NCI-H1930 (cell line): ENCODE measurements at places on chromosomes 5 and 9.
A peak's percentile ranks its signal among the peaks of the same experiment; 100 is the strongest.

GRCh38 chr5:145531038-145531734, 304.0 kb downstream of the PRELID2 start:
- no peak for DNase-seq

DNA sequence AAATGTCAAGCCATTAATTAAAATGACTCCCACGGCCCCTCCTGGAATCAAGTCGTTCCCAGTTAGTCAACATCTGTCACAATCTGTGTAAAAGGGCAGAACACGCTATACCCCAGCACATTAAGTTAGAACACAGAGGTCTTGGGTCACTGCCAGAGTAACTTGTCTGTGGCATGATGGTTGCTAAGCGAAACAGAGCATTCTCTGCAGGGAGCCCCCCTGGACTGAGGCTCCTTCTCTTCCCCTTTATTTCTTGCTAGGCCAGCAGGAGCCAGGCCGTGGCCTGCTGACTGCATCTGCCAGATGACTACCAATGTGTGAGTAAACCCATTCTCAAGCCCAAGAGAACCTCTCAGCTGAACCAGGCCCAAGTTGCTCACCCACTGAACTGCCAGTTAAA, 51.9 kb upstream of the ZBED3 start:
- no peak for DNase-seq

DNA sequence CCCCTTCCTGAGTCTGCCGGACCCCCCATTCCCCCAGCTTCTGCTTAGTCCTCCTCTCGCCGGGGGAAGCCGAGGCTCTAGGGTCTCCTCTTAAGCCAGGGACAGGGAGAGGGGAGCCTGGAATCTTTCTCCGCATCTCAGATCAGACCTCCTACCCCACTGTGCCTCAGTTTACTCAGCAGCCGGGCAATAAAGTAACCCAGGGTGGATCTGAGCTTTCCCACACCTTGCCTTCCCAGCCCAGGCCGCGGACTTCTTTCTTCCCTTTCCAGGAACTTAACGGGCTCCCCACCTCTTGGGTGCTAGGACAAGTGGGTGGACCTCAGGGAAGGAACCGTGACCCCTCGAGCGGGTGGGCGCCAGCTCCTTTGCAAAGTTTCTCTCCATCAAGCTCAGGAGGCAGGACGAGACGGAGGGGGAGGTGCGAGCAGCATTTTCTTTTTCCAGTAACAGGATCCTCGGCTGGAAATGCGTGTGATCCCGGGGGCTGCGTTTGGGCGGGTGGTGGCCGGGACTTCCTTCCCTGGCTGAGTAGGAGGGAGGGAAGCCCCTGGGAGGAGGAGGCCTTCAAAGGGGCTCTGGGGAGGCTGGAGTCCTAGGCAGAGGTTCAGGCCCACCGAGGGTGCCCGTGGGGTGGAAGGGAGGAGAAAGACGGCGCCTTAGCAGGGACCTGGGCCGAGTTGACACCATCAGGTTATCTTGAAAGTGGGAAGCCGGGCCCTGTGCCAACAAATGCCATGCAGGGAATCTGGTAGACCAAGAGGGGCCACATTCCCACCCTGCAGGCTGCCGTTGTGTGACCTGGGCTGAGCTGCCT, 795 bp downstream of the DAB2IP start:
- no peak for DNase-seq

DNA sequence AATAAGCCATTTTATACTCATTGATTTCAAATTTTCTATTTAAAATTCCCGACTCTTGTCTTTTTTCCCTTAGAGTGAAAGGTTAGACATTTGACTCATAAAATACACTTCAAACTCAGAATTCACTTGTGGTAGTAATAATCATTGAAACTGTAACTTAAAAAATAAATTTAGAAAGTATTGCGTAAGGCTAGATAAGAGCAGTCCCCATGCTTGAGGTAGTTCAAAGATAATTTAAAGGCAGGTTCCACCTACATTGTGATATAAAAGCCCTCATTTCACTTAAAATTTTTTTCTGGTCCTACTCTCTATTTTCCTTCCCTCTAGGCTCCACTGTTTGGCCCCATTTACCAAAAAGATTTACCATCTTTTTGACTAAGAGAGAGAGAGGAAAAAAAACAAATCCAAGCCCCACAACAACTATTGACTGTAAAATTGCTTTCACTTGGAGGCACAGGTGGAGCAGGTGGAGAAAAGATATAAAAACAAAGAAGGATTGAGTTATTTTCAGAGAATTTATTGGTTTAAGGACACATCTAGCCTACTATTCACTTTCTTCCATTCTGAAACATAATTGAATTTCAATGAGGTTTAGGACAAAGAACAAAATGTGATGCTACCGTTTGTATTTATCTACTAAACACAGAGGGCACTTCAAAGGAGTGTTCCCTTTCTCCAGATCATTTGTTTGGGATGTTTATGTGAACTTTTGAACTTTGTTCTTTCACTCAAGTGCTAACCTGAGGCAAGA, 61.0 kb downstream of the FBXO4 start:
- peak; percentile 93 for DNase-seq

DNA sequence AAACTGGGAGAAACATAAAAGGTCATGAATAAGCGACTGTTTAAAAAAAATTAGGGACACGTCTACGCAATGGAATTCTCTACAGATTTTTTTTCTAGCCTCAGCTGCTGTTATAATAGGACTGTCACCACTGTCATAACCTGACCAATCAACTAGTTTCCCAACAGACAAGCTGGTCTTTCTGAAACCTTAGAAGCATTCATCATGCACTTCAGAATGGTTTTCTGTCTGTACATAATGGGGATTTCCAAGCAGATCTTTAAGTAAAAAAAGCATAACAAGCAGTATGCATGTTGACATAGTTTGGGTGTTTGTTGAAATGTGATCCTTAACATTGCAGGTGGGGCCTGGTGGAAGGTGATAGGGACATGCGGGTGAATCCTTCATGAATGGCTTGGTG, 58.3 kb upstream of the SEMA6A start:
- no peak for DNase-seq

DNA sequence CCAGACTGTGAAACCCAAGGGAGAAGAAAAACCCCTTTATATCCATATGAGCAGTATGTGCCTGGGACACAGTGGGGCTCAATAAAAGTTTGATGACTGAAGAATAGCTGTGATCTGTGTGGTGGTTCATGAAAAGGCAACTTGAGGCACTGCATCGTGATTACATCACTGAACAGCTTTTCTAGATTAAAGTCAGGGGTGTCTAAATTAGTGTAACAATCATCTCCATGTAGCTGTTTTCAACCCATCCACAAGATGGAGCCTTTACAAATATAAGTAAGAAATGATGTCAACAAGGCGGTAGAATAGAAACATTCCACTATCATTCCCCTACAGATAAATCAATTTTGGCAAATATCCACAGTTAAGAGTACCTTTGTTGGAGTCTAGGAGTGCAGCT, 55.5 kb downstream of the PRRC1 start:
- DNase-seq: no peak

GRCh38 chr9:92402360-92402759, 2.0 kb downstream of the OGN start:
- no peak for DNase-seq

GRCh38 chr5:76601470-76601869, 21.7 kb downstream of the F2RL2 start:
- peak; percentile 19 for DNase-seq

DNA sequence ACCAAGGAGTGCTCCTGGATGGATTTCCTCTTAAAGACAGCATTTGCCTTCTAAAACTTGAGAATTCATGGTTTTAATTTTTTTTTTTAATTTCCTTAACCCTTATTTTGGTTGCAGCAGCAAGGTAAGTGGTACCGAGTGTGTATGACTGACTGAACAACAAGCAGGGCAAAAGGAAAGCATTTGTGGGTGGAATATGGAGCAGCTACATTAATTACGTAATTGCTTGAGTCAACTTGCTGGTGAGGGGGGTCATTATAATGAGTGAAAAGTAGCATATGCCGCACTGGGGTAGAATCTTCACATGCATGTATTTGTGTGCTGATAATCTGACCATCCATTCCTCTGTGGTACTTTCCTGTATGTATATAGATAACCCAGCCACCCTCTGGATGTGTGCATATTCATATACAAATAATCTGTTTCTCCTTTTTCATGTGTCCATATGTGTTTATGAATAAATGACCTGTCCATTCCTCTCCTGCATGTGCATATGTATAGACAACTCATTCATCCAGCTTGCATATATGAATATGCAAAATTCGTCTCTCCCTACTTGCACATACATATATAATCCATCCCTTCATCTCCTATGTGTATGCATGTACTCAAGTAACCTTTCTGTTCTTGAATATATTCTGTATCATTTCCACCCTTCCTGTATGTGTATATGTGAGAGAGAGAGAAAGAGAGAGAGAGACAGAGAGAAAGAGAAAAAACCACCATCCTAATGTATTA, 147.5 kb upstream of the RUSC2 start:
- DNase-seq: no peak

DNA sequence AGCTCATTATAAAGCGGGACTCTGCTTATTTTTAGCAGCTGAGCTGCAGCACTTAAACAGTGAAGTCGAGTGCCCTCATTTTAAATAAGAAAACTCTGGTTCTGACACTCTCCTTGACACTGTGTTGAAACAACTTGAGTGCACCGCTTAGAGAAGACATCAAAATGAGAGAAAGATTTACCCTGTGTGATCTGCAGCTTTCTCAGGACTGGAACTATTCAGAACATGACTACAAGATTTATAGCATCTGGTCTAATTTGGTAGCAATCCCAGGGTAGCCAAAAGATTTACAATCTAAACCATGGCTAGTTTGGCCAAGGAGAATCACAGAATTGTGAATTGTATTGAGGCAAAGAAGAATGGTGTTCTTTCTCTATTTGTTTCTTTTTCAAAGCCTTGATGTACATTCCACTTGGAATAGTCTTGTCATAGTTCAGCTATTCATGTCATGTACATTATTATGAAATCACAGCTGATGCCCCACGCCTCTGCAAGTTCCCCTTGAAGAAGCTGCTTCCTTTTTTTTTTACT, 38.7 kb downstream of the PLEKHG4B start:
- no peak for DNase-seq

GRCh38 chr9:16830806-16831205, 39.7 kb downstream of the BNC2 start:
- no peak for DNase-seq

DNA sequence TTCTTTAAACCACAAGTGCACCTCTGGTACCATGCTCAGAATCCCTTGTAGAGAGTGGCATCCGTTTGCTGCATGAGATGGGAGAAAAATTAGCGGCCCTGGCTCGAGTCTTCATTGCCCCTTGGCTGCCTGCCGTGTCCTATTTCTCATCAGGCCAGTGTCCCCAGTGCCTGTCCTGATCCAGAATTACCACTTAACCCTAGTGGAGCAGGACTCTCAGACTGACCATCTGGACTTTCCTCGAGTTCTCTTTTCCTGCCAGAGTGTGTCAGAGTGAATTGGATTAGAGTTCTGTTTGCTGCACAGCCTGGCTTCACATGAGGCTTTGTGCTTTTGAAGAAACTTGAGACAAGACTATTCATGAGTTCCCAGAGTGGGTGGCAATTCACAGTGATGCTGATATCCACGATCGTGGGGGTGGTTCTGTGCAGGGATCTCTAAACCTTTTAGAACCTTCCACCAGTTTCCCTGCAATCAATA, 92.6 kb downstream of the C9orf152 start:
- DNase-seq: no peak

DNA sequence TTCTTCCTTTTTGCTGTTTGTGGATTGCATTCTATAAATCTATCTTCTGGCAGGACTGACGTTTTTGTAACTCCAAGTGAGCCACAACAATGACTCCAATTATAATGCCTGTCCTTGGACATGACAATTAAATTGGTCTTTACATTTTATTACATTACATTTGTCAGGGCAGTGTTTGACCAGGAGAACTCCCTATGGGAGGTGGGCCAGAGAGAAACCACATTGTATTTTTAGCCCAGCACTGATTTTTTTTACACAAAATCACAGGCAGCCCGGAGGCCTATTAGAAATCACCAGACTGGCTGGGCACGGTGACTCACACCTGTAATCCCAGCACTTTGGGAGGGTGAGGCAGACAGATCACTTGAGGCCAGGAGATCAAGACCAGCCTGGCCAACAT, 99.1 kb upstream of the SMC5 start:
- no peak for DNase-seq

- no peak for DNase-seq
Measured at GRCh38 chr5:74141053-74141452, 499.5 kb downstream of the ENC1 start.

DNA sequence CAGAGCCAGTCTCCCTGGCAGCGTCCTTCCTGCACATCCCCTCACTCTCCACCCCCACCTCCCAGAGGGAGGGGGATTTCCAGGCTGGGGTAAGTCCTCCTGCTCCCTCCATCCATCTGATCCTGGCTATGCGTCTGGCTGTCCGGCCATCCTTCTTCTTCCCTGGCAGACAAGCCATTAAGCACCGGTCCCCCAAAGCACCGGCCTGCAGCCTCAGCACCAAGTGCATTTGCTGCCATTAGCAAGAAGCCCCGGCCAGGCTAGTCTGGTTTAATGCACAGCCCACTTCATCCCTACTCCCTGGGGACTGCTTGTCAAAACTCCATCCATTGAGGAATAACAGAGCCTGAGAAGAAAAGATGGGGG, 208.7 kb upstream of the IER5L start:
- no peak for DNase-seq

GRCh38 chr9:2745560-2746380, 28.5 kb downstream of the KCNV2 start:
- DNase-seq: no peak

DNA sequence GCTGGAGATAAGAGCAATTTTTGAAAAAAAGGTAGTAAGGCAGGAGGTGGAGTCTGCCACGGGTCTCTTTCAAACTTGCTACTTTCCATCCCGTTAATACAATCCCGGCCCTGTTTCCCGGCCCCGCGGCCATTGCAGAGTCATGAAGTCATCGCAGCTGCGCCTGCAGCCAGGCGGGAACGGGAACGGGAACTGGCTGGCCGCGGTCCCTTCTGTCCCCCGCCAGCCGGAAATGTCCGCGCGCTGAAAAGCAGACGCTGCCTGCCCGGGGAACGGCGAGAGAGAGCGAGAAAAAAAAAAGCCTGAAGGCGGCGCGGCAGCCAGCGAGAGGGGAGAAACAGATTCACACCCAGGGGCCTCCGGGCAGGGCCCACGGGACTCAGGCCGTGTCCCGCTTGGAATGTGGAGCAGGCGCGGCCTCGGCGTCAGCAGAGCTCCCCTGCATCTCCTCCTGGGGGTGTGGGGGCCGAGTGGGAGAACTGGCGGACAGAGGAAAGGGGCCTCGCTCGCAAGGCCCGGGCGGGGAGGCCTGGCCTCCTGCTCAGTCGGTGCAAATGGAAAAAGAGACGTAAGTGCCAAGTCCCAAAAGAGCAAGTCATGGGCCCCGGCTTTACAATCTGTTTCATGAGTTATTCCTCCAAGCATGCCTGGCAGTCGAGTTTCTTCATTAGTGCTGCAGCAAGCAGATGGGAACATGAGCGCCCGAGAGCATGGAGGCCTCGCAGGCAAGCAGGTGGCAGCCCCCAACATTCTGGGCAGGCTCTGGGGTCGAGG, 201.2 kb upstream of the GAS1 start:
- no peak for DNase-seq

GRCh38 chr9:100058699-100059579, 39.9 kb downstream of the ERP44 start:
- DNase-seq: no peak

- no peak for DNase-seq
Measured at GRCh38 chr5:622359-622758, 10.2 kb downstream of the CEP72 start.

GRCh38 chr5:116685069-116685468, 110.4 kb upstream of the SEMA6A start:
- DNase-seq: no peak
